ENCODE measurements at places on chromosomes 12 and 14.
A peak's percentile ranks its signal among the peaks of the same experiment; 100 is the strongest.

DNA sequence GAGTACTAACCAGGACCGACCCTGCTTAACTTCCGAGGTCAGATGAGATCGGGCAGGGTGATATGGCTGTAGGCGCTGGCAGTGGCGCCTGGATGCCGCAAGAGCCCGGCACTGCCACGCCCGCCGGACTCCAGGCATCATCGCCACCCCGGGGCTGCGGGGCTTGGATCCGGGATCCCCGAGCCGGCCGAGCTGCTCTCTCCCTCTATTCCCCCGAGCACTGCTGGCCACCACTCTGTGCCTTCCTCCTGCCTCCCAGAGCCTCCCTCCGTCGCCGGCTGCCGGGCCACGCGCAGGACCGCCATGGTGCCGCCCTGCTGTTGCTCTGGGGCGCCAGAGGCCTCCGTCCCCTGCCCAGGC is 153.2 kb upstream of the ALG10B start:
- no peak for DNase-seq

DNA sequence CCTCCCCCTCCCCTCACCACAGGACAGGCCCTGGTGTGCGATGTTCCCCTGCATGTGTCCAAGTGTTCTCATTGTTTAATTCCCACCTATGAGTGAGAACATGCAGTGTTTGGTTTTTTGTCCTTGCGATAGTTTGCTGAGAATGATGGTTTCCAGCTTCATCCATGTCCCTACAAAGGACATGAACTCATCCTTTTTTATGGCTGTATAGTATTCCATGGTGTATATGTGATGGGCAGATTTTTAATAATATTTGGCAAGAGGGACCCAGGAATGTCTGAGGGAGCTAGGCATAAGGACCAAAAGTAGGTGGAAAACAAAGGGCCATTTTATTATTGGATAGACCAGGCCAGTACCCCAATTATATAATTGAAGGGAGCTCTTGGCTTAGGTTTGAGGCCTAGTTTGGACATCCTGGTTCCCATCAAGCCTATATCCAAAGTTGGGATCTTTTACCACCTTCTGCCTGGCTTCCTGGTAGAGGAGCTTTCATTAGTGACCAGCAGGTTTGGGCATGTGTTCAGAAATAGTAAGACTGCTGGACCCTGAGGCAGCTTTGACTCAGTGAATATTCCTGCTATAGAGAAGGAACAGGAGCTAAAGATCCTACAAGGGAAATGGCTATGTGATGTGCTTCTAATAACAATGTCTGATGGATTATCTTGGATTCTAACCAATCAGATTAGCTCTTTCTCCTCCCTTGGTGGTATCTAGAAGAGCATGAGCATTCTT is 76.0 kb downstream of the CAND1 start:
- no peak for DNase-seq

- DNase-seq, result peak; percentile 16
Measured at GRCh38 chr12:74415633-74416032, 122.0 kb upstream of the ATXN7L3B start.

- DNase-seq, result no peak
Measured at GRCh38 chr12:24062642-24063245, 113.3 kb upstream of the SOX5 start.

DNA sequence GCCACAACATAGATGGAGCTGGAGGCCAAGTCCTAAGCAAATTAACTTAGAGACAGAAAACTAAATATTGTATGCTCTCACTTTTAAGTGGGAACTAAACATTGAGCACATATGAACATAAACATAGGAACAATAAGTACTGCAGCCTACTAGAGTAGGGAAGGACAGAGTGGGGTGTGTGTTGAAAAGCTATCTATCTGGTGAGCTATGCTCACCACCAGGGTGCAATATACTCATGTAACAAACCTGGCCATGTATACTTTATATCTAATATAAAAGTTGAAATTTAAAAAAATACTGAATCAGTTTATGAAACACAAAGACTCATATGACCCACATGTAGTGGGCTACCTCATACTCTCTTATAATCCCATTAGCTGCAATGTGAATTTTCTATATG is 1305.0 kb downstream of the LRFN5 start:
- no peak for DNase-seq

DNA sequence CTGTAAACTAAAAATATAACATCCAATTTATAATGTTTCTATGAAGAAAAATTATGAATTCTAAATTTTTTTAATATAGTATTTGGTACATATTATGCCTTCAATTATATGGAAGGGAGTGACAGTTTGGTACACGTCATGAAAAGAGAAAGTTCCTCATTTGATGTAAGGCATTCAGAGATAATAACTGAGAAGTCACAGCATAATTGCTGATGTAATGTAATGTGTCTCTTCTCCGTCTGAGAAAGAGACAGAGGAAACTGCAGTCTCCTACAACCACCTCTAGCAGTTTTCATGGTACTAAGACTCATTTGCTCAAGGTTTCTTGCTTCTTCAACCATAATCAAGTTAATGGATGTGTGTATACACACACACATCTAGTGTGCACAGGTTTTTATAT is 2.3 kb upstream of the CD69 start:
- no peak for DNase-seq

- no peak for DNase-seq
Measured at GRCh38 chr12:6199531-6200255, 507 bp upstream of the CD9 start.

DNA sequence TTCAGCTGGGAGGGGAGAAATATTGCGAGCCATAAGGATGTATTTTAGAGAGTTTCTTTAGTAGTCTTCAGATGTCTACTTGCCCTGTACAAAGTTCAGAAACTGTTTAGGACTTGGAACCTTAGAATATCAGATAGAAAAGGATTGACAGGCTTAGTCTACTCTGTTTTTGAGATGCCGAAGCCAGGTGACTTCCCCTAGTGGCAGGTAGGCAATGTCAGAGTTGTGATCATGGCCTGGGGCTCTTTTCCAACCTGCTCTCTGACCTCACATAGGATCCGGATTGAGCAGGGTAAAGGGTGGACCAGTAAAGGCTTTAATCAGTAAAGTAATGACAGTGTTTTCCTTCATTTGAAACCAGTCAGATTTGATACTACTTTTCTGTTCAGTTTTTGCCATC is 59.6 kb downstream of the PRKCH start:
- DNase-seq, result no peak

DNA sequence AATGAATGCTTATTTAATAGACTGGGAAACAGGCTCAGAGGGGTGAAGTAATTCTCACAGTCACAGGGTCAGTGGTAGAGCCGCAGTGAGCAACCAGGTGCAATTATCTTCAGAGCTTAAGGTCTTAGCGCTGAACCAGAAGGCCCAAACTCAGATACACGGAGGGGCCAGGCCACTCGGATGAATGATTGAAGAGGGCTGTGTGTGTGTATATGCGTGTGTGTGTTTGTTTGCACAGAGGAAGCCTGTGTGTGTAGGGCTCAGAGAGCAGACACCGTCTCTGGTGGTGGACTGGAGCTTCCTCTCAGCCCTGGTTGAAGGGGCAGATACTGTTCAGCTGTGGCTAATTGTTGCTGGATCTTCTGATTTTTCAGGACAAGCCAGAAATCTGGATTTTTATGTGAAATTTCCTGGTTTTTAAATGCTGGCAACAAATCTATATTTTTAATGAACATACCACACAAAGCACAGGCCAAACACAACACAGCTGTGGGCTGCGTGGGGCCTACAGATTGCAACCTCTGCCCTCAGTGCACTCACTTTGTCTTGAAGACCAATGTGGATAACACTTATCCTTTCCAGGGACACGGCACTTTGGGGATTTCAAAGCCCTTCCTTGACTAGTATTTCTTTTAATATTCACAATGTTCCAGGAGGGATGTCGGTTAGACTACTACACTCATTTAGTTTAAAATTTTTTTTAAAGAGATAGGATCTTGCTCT is 94.5 kb upstream of the NRXN3 start:
- DNase-seq, result no peak

DNA sequence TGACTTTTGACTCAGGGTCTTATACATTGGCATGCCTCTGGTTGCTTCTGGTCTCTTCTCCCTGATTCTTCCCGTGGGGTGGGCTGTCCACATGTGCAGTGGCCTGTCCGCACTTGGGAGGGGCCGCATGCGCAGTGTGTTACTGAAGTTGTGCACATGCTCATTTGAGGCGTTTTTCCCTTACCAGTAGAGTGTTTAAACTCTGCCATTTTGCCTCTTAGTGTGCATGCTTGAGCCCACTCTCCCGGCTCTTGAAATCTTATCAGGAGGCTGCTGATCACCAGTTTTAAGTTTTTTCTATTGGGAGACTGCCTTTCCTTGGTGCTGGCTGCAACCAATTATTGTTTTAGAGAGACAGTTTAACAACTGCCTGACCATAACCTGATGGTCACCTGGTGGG is 32.1 kb upstream of the HECTD1 start:
- no peak for DNase-seq

GRCh38 chr14:55847766-55848165 is 267.8 kb downstream of the KTN1 start:
- DNase-seq, result no peak

- DNase-seq, result no peak
Measured at GRCh38 chr12:105239304-105239703, 3.3 kb upstream of the APPL2 start.

GRCh38 chr14:76351941-76352340 is 24.0 kb upstream of the ESRRB start:
- no peak for DNase-seq

- DNase-seq, result no peak
Measured at GRCh38 chr12:113932381-113933196, 33.5 kb downstream of the RBM19 start.

DNA sequence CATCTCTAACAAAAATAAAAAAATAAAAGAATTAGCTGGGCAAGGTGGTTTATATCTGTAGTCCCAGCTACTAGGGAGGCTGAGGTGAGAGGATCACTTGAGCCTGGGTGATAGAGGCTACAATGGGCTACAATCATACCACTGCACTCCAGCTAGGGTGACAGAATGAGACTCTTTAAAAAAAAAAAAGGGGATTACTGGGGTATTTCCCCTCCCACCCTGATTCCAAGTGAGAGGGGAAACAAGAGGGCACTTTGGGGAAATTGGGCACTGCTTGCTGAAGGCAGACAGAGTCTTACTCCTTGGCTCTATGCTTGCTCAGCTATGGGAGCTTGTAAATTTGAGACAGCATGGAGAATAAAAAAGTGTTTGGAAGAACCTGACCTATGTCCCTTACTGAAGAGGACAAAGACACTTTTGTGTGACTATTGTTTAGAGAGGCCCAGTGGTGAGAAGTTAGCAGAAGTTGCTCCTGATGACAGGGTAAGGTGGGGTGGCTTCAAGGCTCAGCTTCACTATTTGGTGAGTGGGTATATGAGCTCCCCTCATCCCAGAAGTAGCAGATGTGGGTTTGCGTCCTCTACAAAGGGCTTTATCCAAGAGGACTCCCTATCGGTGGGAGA is 44.0 kb downstream of the KLRG1 start:
- DNase-seq, result no peak

- DNase-seq, result no peak
Measured at GRCh38 chr14:59630288-59630963, 53.8 kb upstream of the CCDC175 start.

- peak; percentile 97 for DNase-seq
Measured at GRCh38 chr14:61452452-61452851, 131.1 kb downstream of the PRKCH start.

GRCh38 chr12:6542209-6543009 is 8.1 kb downstream of the GAPDH start:
- DNase-seq, result no peak

GRCh38 chr12:109557805-109558204 is 15.5 kb downstream of the MMAB start:
- no peak for DNase-seq

GRCh38 chr12:51171884-51172514 is 936 bp downstream of the TFCP2 start:
- DNase-seq, result no peak
